Tibial artery (tissue), 4 donors: ENCODE measurements at places on chromosomes 16 and 17.

GRCh38 chr17:7042501-7043181 is 1.3 kb downstream of the SLC16A11 start:
- H3K27me3 ChIP-seq: peaks cover 68% of the 10 kb centered on the region
- H3K36me3 ChIP-seq: no peaks in the 10 kb centered on the region
- peak overlapping the region; percentile 47 for H3K4me3 ChIP-seq
- no peaks in the 10 kb centered on the region for H3K4me1 ChIP-seq
- no peak for DNase-seq

DNA sequence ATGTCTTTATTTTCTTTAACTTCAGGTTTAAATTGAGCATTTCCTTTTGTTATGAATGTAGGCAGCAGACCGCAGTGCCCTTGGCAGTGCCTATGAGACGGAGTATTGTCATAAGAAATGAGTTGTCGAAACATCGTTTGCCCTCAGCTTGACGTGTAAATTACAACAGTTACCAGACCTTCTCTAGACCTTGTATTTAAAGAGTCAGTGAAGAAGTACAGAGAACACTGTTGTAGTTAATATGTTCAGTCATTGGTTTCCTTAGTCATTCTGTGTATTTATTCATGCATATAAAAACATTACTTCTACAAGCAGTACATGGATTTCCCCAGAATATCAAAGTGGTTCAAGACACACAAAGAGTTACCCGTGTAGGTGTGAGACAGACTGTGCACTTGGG is 19.0 kb downstream of the IRF8 start:
- no peak overlapping the region for H3K27ac ChIP-seq
- no peak for DNase-seq
- H3K36me3 ChIP-seq: no peaks in the 10 kb centered on the region
- no peaks in the 10 kb centered on the region for H3K27me3 ChIP-seq
- no peak overlapping the region for H3K4me3 ChIP-seq

- H3K27ac ChIP-seq: peak overlapping the region; percentile 71
- peaks cover 11% of the 10 kb centered on the region for H3K4me1 ChIP-seq
- H3K4me3 ChIP-seq: no peak overlapping the region
- no peaks in the 10 kb centered on the region for H3K27me3 ChIP-seq
- H3K36me3 ChIP-seq: no peaks in the 10 kb centered on the region
Measured at GRCh38 chr17:33623841-33624240, 330.7 kb upstream of the ASIC2 start.

GRCh38 chr17:7579001-7579833 is at the start of gene CD68:
CD68 (plus strand) TSS chr17:7579638; CDS start chr17:7579678, 40 bp downstream.
- H3K36me3 ChIP-seq: peaks cover 51% of the 10 kb centered on the region
- peak within 1 kb of the TSS; percentile 92 for H3K27ac ChIP-seq

DNA sequence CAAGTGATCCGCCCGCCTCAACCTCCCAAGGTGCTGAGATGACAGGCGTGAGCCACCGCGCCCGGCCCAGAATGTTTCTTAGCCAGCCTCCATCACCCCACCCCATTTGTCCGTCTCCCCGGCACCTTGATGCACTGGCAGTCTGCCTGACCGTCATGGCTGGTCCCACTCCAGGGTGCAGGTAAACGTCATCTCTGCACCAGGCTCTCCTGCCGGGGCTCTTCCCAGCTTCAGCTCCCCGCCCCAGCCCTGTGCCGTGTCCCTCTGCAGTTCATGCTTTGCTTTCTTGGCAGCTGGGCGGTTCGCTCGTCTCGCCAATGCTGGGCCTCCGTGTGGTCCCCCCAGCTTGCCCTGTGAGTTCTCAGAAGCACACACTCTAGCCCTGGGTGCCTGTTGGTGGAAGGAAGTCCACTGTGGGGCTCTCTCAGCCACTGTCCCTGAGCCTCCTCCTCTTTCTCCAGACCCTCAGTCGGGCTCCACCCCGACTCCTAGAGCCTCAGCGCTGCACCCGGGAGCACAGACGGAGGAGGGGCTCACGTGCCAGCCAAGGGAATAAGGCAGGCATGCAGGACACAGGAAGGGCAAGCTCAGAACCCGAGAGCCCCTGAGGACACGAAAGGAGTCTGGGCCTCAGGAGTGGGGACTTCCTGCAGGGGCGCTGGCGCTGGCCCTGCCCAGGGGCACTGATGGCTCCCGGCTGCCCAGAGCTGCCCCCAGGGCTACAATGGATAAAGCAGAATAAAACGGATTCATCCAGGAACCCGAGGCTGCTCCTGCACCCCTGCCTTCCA is 12.0 kb downstream of the HS3ST6 start:
- H3K4me1 ChIP-seq: no peaks in the 10 kb centered on the region
- no peaks in the 10 kb centered on the region for H3K27me3 ChIP-seq
- H3K36me3 ChIP-seq: no peaks in the 10 kb centered on the region
- H3K27ac ChIP-seq: no peak overlapping the region
- H3K4me3 ChIP-seq: no peak overlapping the region

DNA sequence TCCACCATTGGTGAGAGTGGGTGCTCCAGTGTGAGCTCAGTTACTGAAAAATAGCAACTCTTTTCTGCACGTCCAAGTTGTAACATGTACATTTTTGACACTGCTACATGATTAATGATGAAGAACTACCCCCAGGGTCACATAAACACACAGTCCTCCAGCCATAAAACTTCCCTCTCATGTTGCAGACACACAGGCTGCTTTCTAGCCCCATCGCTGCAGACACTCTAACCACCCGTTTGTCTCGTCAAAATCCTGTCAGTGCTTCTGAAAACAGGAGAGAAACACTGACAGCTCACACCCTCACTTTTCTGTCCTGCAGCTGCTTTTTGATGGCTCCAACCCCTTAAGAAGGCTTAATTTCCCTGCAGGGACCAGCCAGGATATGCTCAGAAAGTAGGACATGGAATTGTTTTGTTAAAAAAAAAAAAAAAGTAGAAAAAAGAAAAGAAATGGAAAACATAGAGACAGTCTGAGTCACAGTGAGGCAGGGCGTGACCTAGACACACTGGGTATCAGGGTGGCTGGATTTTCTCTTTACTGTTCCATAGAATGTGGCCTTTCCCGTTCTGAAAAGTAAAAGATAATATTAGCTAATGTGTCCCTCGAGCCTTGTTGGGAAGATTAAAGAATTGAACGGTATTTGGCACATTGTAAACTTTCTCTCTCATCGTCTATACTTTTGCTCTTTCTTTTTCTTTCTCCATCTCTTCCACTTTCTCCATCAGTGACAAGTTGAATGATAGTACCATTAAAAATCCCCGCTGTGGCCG is 20.7 kb upstream of the CCL5 start:
- H3K36me3 ChIP-seq: no peaks in the 10 kb centered on the region
- H3K4me1 ChIP-seq: no peaks in the 10 kb centered on the region
- DNase-seq: no peak
